ENCODE measurements at places on chromosomes 7 and 10. TPM values are rescaled to one million over a fixed set of nuclear protein-coding genes. Genes with fewer than 3 reads are reported as not detected.

DNA sequence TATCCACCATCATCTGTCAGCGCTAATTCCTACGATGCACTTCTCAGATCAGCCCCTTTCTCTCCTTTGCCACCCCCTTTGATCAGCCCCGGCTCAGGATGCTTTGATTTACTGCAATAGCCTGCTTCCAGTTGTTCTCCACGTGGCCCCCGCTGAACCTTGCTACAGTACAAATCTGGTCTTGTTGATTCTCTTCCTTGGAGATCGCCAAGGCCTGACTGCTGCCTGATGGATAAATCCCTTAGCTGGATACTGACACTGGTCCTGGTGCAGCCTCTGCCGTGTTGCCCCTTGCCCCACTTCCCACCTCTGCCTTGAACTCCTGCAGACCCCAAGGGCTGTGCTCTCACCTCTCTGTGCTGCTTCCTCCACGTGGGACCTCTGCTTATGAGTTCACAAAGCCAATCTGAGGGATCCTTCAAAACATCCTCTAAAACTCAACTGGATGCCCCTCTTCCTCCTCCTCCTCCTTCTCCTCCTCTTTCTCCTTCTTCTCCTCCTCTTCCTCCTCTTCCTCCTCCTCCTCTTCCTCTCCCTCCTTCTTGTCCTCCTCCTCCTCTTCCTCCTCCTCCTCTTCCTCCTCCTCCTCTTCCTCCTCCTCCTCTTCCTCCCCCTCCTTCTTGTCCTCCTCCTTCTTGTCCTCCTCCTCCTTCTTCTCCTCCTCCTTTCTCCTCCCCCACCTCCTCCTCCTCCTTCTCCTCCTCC lies 15.3 kb downstream of the PLXNA4 start:
- no peaks in the 10 kb centered on the region for H3K27me3 ChIP-seq
- DNase-seq = no peak
- no peaks in the 10 kb centered on the region for H3K4me1 ChIP-seq
- no peak overlapping the region for H3K4me3 ChIP-seq

GRCh38 chr7:6385110-6385781 lies 62.5 kb downstream of the DAGLB start:
- peaks cover 97% of the 10 kb centered on the region for H3K4me1 ChIP-seq
- H3K27ac ChIP-seq = peak overlapping the region; percentile 78
- DNase-seq = no peak
- no peaks in the 10 kb centered on the region for H3K27me3 ChIP-seq

- peak overlapping the region; percentile 70 for H3K27ac ChIP-seq
- H3K4me3 ChIP-seq = peak overlapping the region; percentile 74
- DNase-seq = no peak
- H3K27me3 ChIP-seq = no peaks in the 10 kb centered on the region
- peaks cover 55% of the 10 kb centered on the region for H3K4me1 ChIP-seq
- peaks cover 17% of the 10 kb centered on the region for H3K36me3 ChIP-seq
Observed at GRCh38 chr7:73683788-73684693, 644 bp downstream of the BUD23 start.

- no peaks in the 10 kb centered on the region for H3K36me3 ChIP-seq
- H3K27ac ChIP-seq = no peak overlapping the region
- H3K4me3 ChIP-seq = no peak overlapping the region
- no peaks in the 10 kb centered on the region for H3K27me3 ChIP-seq
- DNase-seq = no peak
- no peaks in the 10 kb centered on the region for H3K4me1 ChIP-seq
Observed at GRCh38 chr7:125484755-125485154, 555.1 kb upstream of the POT1 start.

- H3K27me3 ChIP-seq = no peaks in the 10 kb centered on the region
- H3K36me3 ChIP-seq = peaks cover 8% of the 10 kb centered on the region
- H3K4me3 ChIP-seq = no peak overlapping the region
- DNase-seq = no peak
- H3K4me1 ChIP-seq = peaks cover 36% of the 10 kb centered on the region
Observed at GRCh38 chr7:1092161-1092632, 4.3 kb downstream of the GPER1 start.

DNA sequence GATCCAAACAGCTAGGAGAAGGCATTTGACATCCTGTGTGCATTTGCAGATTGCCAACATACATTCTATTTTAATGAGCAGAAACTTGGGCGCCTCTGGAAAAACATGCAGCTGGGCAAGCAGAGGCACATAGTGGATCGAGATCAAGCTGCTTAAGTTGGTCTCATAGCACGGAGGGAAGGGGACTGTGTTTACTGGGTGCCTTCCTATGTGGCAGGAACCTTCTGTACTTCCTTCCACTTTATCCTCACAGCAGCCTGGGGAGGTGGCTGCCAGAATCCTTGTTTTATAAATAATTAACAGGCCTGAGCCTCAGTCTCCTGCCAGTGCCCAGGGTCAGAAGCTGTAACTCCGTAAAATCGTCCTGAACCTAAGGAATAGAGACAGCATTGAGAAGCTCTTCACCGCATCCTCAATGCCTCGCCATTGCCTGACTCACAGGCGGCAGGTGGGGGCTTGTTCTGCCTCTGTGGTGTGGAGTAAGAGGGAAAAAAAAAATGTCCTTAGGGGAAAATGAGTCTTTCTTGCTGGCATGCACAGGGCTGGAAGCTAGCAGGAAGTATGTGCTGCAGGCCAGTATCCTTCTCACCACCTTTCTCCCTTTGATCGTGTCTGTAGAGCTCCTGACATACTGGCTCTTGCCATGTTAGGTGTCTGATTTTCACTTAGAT lies 6.2 kb downstream of the VWA2 start:
- DNase-seq = no peak
- no peaks in the 10 kb centered on the region for H3K36me3 ChIP-seq
- H3K4me3 ChIP-seq = no peak overlapping the region
- no peaks in the 10 kb centered on the region for H3K27me3 ChIP-seq
- no peak overlapping the region for H3K27ac ChIP-seq

GRCh38 chr7:28528899-28529298 lies 116.6 kb downstream of the CREB5 start:
- peaks cover 1% of the 10 kb centered on the region for H3K4me1 ChIP-seq
- H3K27me3 ChIP-seq = no peaks in the 10 kb centered on the region
- H3K27ac ChIP-seq = no peak overlapping the region

DNA sequence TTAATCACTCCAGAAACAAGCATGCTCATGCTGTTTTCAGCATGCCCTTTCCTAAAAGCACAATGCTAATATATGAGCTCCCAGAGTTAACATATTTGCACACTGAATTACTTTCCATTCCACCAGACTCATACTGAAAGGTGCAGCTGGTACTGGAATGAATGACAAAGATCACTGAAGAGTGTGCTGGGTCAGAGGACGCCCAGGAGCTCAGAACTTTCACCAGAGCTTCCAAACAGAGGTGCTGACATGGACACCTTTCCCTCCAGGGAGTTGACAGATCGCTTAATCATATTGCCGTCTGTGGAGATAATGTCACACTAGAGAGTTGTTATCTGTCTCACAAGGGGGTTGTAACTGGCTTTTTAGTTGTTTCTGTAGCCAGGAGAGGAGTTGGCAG lies 292.9 kb downstream of the LHFPL3 start:
- no peaks in the 10 kb centered on the region for H3K4me1 ChIP-seq
- H3K27me3 ChIP-seq = no peaks in the 10 kb centered on the region
- no peak overlapping the region for H3K4me3 ChIP-seq

The LIPN gene
- not detected for total RNA-seq

The CYP2C19 gene
- 6.1 TPM for total RNA-seq

The GRIFIN gene
- total RNA-seq = not detected

The EXOC6 gene
- 9.3 TPM for total RNA-seq

The PNLIPRP1 gene
- total RNA-seq = not detected

Data from vagina (tissue), 2 donors.